ENCODE measurements at places on chromosomes 2 and 18.

DNA sequence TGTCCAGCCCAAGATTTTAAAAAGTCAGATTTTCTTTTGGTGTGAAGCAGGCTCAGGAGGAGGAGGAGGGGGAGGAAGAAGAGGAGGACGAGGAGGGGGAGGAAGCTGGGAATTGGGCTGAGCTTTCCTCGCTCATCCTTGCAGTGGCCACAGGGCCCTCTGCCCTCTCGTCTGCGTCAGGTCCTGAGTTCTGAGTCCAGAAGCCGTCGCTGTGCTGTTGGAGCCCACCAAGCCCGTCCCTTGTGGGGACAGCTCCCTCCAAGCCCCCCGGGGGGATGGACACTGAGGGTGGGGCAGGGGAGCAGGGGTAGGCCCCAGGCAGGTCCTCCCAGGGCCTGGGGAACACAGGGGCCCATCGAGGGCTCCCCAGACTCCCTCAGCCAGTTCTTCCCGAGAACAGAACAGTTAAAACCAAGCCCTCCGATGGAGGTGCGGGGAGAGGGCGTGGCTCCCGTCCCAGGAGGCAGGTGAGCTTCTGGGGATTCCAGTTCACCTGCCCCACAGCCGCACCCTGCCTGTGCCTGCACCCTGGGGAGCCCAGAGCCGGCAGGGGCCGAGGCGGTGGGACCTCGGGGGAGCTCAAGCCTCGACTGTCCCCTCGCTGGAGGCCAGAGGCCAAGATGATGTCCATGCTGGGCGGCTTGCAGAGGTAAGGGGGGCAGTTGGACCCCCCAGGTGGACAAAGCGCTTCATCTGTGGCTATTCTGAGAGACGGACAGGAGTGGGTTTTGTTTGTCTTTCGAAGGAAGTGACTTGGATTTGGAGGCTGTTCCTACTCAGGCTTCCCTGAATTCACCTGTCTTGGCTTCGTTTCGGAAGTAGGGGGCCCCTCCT, at the start of gene GAL3ST2:
Gene GAL3ST2 (plus strand): TSS at position 487 of the 834 bp plus-strand sequence. CDS start 134 bp downstream, at position 621.
- peak; percentile 7 for DNase-seq

DNA sequence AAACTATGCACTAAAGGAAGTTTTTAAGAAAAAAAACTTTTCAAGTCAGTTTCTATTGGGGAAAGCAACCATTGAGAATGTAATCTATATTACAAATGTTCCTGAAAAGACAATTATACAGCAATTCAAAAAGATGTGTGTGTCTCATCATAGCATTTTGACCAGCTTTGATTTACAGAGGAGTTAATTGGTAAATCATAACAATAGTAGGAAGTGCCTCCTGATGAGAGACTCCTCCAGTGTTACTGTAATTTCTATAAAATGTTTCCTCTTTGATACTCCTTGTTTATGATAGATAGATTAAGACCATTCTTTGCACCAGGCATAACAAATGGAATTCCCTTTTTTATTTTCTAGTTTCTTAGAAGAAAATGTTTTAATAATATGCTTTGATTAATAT, 249.9 kb downstream of the CALCRL start:
- DNase-seq = no peak

- no peak for DNase-seq
These were observed 118.5 kb downstream of the MYCN start for GRCh38 chr2:16058747-16059358.

- DNase-seq = no peak
These were observed 344.9 kb upstream of the SLC14A2 start for GRCh38 chr18:45270289-45270771.

- DNase-seq = no peak
These were observed 85.8 kb downstream of the PLCL1 start for GRCh38 chr2:197890168-197890567.
